ENCODE measurements at places on chromosomes 12 and 14.

DNA sequence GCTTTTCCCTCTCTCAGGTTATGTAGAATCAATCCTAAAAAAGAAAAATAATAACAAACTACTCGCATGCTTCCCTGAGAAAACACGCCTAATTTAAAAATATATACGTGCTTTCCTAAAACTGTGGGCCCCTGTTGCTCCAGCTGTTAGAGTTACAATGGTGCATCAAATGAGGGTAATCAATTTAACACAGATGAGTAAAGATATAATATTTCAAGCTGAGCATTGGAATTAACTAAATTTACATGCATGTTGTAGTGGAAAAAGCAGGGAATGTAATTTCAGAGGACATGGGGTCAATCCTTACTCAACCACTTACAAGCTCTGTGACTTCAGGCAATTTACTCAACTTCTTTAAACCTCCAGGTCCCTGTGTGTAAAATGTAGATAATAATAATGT is 22.4 kb upstream of the LGR5 start:
- no peak for DNase-seq

DNA sequence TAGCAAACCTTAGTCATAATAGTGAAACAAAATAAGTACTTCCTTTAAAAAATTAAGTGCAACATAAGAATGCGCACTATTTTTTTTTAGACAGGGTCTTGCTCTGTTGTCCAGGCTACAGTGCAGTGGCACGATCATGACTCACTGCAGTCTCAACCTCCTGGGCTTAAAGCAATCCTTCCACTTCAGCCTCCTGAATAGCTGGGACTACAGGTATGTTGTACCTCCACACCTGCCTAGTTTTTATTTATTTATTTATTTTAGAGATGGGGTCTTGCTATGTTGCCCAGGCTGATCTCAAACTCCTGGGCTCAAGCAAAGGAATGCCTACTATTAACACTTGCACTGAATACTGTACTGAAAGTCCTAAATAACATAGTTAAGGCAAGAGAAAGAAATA is 93.8 kb downstream of the NUMB start:
- no peak for DNase-seq

- no peak for DNase-seq
Measured at GRCh38 chr14:95875831-95876760, 536 bp upstream of the TUNAR start.

- DNase-seq = no peak
Measured at GRCh38 chr12:110687396-110688169, 1.3 kb downstream of the HVCN1 start.

DNA sequence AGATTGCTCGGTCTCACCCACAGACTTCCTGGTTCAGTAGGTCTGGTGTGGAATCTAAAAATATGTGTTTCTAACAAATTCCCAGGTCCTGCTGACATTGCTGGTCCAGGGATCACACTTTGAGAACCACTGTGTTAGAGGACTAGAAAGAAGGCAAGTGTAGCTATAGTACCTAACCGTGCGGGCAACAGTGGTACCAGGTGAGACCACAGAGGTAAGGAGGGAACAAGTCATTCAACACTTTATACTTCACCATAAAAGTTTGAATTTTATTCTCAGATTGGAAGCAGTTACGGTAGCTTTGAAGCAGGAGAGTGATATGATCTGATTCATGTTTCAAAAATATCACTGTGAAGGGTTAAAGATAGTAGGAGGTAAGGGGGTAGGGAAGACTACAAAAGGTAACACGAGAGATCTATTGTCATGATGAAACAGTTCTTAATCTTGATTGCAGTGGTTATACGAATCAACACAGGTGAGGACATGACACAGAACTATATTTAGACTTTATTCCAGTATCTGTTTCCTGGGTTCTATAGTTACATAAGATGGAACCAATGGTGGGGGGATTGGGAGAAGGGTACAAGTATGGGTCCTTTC is 73.5 kb downstream of the CDK17 start:
- DNase-seq = no peak

GRCh38 chr12:31589598-31589903 is 1.4 kb downstream of the DENND5B start:
- DNase-seq = no peak

DNA sequence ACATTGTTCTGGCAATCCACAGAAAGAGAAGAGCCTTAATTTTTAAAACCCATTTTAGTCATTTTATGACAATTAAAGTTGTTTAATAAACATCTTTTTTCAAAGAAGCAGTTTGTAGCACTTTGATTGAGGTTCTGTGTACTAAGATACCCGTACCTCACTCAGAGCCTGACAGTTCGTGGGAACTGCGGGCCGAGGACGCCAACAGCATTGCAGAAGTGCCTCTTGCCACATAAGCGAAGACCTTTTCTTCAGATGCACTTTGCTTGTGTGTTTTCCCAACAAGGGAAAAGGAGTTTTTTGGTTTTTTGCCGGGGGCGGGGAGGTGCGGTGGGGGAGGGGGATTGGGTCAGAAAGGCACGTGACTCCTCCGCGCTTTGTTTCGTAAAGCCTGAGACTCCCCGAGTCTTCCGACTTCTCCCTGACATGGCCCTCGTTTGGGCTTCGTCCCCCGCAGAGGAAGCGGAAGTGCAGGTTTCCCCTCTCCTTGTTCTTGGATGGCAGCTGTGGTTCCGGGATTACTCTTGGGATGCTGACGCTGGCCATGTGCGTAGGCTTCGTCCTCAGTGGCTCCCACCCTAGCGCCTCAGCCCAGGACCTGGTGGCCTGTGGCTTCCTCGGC is 70.8 kb downstream of the WDR20 start:
- DNase-seq = no peak

- DNase-seq = no peak
Measured at GRCh38 chr12:26340649-26341048, 145.3 kb downstream of the SSPN start.

DNA sequence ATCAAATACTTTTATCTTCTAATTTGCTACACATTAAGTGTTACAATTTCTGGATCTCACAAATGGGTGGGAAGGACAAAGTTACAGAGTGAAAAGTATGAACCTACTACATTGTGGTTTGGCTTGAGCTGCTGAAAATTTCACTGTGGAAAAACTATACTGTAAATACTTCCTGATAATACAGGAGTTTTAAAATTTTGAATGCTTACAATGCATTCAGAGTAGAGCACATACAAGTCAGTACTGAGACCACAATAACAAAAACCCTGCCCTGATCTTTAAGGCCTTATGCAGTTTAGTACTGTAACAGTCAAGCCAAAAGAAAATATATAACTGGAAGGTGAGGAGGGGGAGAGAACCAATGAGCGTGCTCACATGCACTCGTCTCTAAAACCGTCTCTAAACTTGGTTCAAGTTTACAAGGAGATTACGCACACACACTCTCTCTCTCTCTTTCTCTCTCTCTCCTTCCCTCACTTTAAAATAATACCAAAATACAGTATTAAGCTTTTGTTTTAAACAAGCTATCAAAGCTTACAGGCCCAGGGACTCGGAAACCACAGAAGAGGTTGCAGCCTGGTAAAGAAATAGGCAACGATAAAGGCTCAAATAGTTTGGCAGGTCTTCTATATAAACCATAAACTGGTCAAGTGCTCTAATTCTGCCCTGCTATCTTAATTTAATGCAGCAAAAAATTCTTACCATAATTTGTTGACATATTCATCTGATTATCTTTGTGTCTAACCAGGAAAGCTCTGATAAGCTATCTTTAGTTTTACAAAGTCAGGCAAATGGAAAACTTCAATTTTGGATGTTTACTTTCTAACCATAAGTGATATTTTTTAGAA is 58.0 kb downstream of the ATF7 start:
- DNase-seq = no peak

DNA sequence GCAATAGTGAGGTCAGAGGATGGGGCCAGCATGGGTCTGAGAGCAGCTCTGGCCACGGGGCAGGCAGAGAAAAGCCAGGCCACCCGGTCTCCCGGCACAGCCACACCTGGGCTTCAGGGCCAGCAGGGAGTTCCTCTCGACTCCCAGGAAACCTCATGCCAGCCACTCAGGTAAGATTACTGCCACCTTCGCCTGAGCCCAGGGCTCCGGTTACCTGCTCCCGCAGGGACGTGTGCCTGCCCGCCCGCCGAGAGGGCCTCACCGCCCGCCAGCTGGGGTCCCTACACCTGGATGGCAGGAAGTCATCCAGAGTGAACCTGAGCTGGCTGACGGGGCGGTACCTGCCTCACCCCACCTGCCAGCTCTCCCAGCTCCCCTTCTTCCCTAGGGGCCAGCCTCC is 7.3 kb downstream of the JAG2 start:
- DNase-seq = no peak

GRCh38 chr12:117167769-117168168 is 22.5 kb downstream of the FBXO21 start:
- DNase-seq = no peak

DNA sequence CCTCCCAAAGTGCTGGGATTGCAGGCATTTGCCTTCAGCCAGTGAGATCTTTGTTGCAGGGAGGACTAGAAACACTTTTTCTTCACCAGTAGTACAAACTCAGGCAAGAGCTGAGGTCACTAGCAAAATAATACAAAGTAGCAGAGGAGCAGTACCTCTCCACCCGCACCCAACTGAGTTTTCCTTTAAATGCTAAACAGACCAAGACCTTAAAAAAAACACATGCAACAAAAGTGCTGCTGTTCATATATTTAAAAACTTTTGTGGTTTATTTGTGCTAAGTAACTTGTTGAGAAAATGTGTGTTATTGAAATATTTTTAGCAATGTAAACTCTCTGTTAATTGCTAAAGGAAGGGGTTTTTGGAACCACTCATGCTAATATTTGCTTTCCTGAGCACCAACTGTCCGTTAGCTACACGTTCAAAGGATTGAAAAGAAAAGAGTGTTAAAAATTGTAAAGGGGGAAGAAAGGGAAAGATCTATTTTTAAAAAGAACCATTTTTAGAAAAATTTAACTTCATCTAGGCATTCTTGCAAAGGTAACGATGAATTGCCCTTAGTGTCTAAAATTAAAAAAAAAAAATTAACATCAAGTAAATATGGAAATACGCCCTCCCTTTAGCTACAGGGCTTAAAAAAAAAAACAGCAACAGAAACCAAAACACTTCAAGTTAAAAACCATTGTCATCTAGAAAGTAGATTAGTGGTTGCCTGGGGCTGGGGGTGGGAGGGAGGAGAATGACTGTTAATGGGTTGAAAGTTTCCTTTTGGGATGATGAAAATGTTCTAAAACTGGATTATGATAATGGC is 114.0 kb upstream of the KRAS start:
- no peak for DNase-seq

GRCh38 chr14:105384605-105385321 is 13.6 kb upstream of the TEX22 start:
- DNase-seq = no peak
